ENCODE measurements at places on chromosomes 5 and 9. TPM values are rescaled to one million over a fixed set of nuclear protein-coding genes. Genes with fewer than 3 reads are reported as not detected.

DNA sequence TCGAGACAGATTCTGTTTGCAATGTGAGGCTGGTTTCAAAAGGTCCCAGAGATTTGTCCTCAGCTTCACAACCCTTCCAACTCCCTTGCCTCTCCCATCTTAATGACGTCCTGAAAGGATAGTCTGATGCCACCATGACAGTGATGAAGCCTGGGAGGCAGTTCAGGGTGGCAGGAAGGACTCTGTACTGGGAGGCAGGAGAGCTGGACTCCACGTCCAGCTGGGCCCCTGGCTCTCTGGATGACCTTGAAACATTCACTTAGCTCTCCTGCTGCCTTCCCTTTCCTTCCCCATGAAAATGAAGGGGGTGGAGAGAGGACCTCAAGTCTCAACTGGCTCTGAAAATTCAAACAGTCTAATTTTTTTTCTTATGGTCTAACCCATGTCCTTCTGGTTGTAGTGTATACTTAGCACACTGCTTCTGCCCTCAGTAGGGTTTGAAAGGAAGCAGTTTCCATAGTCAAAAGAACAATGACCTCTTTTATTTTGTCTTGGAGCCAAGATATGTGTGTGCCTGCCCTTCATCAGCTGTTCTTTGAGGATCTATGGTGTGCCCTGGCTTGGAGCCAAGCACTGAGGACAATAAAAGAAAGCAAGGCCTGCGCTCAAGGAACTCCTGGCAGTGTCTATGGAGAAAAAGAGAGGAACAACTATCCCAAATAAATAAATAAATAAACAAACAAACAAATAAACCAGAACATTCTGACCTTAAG is 188.3 kb downstream of the GRIA1 start:
- no peaks in the 10 kb centered on the region for H3K27me3 ChIP-seq
- no peaks in the 10 kb centered on the region for H3K4me1 ChIP-seq
- H3K36me3 ChIP-seq: no peaks in the 10 kb centered on the region

GRCh38 chr9:125425170-125425897 is 163.7 kb downstream of the GAPVD1 start:
- no peaks in the 10 kb centered on the region for H3K4me1 ChIP-seq
- H3K36me3 ChIP-seq: no peaks in the 10 kb centered on the region
- DNase-seq: no peak
- H3K4me3 ChIP-seq: no peak overlapping the region
- H3K27ac ChIP-seq: no peak overlapping the region
- no peaks in the 10 kb centered on the region for H3K27me3 ChIP-seq

DNA sequence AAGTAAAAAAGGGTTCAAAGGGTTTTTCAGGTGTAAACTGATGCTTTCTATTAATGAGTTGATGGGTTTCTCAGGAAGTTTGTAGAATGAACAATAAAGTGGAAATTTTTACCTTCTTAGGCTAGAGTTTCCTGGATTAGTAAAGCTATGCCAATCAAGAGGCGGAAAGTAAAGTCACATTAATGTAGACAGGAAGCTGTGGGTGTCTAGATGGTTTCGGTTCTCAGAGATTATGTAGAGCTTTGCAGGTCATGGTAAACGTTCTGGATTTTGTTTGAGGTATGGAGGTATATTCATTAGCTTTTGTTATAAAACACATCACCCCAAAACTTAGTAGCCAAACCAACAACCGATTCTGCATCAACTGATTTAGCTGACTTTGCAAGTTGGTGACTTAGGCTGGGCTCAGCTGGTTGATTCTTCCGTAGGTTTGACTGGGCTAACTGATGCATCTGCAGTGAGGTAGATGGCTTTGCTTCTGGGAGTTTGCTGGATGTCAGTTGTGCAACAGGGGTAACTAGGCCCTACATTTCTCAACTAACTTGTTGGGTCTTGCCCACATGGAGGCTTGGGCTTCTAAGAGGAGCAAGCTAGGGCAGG is 273.8 kb downstream of the MSX2 start:
- H3K4me3 ChIP-seq: no peak overlapping the region
- no peaks in the 10 kb centered on the region for H3K36me3 ChIP-seq
- no peak for DNase-seq
- H3K4me1 ChIP-seq: peaks cover 8% of the 10 kb centered on the region
- H3K27ac ChIP-seq: no peak overlapping the region
- no peaks in the 10 kb centered on the region for H3K27me3 ChIP-seq

GRCh38 chr5:108145351-108145750 is 236.5 kb downstream of the FBXL17 start:
- no peak for DNase-seq
- no peaks in the 10 kb centered on the region for H3K36me3 ChIP-seq
- peaks cover 5% of the 10 kb centered on the region for H3K4me1 ChIP-seq
- no peak overlapping the region for H3K27ac ChIP-seq
- H3K4me3 ChIP-seq: no peak overlapping the region

DNA sequence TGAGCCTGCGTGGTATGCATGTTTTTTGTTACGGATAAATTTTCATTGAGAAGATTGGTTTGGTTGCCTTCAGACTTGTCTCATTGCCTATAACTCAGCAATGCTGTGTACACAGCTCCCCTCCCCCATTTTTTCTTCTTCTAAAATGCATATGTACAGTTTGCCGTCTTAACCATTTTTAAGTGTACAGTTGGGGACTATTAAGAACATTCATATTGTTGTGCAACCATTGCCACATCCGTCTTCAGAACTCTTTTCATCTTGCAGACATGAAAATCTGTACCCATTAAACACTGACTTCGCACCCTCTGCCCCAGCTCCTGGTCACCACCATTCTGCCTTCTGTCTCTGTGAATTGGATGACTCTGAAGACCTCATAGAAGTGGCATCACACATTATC is 6.2 kb downstream of the EXOC3 start:
- no peak overlapping the region for H3K4me3 ChIP-seq
- H3K36me3 ChIP-seq: peaks cover 84% of the 10 kb centered on the region
- H3K27ac ChIP-seq: no peak overlapping the region
- DNase-seq: no peak

GRCh38 chr5:152990217-152990616 is 500.3 kb upstream of the GRIA1 start:
- no peak overlapping the region for H3K27ac ChIP-seq
- no peaks in the 10 kb centered on the region for H3K4me1 ChIP-seq
- H3K4me3 ChIP-seq: no peak overlapping the region
- no peaks in the 10 kb centered on the region for H3K36me3 ChIP-seq
- no peaks in the 10 kb centered on the region for H3K27me3 ChIP-seq

DNA sequence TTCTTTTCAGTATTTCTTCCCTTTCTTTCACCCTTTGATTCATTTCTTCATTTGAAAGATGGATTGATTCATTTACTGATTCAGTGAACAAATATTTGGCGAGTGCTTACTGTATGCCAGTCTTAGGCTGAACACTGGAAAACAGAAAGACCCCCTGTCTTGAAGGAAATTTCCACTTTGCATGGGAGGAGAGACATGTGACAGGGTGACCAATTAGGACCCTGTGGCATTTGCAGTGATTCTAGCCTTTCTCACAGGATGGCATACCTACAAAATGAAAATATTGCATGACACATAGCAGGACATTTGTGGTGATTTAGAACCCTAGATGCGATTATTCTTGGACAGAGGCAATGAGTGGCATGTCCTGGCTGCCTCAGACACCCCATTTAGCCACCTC is 407.2 kb upstream of the SGCD start:
- H3K4me3 ChIP-seq: no peak overlapping the region
- H3K27ac ChIP-seq: no peak overlapping the region
- peaks cover 1% of the 10 kb centered on the region for H3K27me3 ChIP-seq
- DNase-seq: no peak

- DNase-seq: peak; percentile 85
- peaks cover 51% of the 10 kb centered on the region for H3K27me3 ChIP-seq
- peak within 1 kb of the TSS; percentile 73 for H3K4me3 ChIP-seq
Measured at GRCh38 chr5:178590141-178590923, at the start of gene COL23A1. Gene COL23A1, minus strand, starts transcription at chr5:178590393.

GRCh38 chr9:83047839-83048775 is 14.8 kb downstream of the RASEF start:
- no peak overlapping the region for H3K4me3 ChIP-seq
- no peak overlapping the region for H3K27ac ChIP-seq
- no peak for DNase-seq
- H3K36me3 ChIP-seq: no peaks in the 10 kb centered on the region

DNA sequence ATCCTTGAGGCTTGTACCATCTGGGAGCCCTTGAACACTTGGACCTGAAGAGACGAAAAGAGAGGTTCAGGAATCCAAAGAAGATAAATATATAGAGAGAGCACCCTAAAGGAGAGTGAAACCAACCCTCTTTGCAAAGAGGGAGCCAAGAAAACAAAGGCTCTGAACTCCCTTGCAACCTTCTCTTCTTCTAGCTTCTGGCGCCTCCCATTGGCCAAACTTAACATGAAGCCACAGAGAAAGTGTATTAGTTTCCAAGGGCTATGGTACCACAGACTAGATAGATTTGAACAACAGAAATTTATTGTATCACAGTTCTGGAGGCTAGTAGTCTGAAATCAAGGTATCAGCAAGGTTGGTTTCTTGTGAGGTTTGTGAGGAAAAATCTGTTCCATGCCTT is 175.1 kb downstream of the HCN1 start:
- H3K4me1 ChIP-seq: no peaks in the 10 kb centered on the region
- H3K27ac ChIP-seq: no peak overlapping the region
- no peak for DNase-seq
- H3K27me3 ChIP-seq: no peaks in the 10 kb centered on the region
- H3K36me3 ChIP-seq: no peaks in the 10 kb centered on the region
- H3K4me3 ChIP-seq: no peak overlapping the region

- no peak for DNase-seq
- H3K4me1 ChIP-seq: no peaks in the 10 kb centered on the region
- H3K27ac ChIP-seq: no peak overlapping the region
- no peak overlapping the region for H3K4me3 ChIP-seq
- H3K36me3 ChIP-seq: no peaks in the 10 kb centered on the region
Measured at GRCh38 chr9:18138656-18139055, 335.3 kb upstream of the ADAMTSL1 start.

DNA sequence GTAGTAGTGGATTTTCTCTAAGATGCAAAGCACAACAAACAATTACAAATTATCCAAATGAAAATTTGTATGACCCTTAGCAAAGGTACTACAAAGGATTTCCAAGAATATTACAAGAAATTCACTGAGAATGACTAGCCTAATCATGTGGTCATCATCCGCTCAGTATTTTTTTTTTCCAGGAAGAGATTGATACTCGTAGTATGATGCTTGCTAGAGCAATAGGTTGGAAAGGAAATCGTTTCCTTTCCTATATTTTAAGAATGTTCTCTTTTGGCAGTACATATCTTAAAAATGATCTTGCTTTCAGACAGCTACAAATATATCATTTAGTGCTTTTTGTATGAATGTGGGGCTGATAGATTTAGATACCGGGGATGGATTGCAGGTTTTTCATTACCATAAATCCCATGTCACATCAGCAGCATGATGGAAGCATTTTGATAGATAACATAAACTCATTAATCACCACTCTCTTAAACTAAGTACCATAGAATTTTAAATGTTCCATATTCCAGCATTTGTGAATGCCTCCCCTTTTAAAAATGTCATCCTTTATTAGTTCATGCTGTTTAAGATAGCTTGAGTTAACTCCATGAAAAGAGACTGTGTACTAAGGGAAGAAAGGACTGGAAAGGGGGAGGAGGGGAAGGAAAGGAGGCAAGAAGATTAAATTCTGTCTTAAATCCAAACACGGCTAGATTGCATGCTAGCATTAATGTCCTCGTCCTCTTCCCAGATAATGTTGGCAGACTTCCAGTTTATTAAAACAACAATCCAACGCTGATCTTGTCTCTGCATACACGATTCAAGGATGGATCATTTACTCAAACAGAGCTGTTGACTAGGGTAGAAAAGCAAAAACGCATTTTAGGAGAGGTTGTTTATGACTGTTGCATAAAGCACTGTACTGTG is 311.7 kb upstream of the ZNF608 start:
- H3K4me1 ChIP-seq: no peaks in the 10 kb centered on the region
- H3K27ac ChIP-seq: no peak overlapping the region
- H3K36me3 ChIP-seq: no peaks in the 10 kb centered on the region
- H3K4me3 ChIP-seq: no peak overlapping the region

DNA sequence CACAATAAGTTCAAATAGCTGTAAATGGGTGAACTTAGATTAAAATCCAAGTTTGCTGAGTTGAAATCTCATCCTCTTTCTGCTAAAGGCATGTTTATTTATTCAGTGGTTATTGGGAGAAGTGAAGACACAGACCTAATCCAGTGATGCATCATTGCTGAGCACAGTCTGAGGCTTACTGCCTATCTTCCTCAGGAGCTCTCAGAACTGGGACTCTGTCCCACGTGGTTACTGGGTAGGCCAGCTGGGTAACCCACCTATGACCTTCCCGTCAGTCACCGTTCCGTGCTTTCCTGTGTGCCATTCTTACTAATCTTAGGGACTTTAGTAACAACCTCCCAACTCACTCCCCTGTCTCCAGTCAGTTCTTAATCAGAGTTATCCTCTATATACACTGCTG is 226.8 kb upstream of the ATP10B start:
- no peaks in the 10 kb centered on the region for H3K4me1 ChIP-seq

- no peak overlapping the region for H3K27ac ChIP-seq
- H3K4me3 ChIP-seq: no peak overlapping the region
- peaks cover 7% of the 10 kb centered on the region for H3K27me3 ChIP-seq
Measured at GRCh38 chr9:4353236-4353635, 53.4 kb upstream of the GLIS3 start.

- peaks cover 2% of the 10 kb centered on the region for H3K27me3 ChIP-seq
- peak; percentile 89 for DNase-seq
- peaks cover 8% of the 10 kb centered on the region for H3K36me3 ChIP-seq
- H3K4me3 ChIP-seq: peak overlapping the region; percentile 65
Measured at GRCh38 chr5:66821688-66822429, 225.7 kb downstream of the MAST4 start.

GRCh38 chr5:150621301-150621700 is 19.2 kb upstream of the SYNPO start:
- no peak overlapping the region for H3K4me3 ChIP-seq
- H3K27me3 ChIP-seq: peaks cover 30% of the 10 kb centered on the region
- peaks cover 16% of the 10 kb centered on the region for H3K4me1 ChIP-seq
- no peaks in the 10 kb centered on the region for H3K36me3 ChIP-seq
- H3K27ac ChIP-seq: no peak overlapping the region
- no peak for DNase-seq

DNA sequence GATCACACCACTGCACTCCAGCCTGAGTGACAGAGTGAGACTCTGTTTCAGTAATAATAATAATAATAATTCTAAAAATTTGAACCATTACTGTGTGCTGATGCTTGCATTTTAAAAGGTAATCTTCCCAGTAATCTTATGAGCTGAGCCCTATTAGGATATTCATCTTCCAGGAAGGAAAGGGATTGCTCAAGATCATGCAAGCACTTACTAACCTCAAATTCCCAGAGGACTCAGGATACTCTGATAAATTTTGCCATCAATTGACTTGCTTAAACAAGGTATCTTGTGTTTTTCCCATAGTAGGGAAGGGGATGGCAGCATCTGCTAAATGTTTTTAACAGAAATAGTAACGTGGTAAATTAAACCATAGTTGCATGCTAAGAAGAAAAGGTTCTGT is 176.4 kb upstream of the MRPS30 start:
- H3K27me3 ChIP-seq: no peaks in the 10 kb centered on the region
- H3K27ac ChIP-seq: no peak overlapping the region
- no peaks in the 10 kb centered on the region for H3K36me3 ChIP-seq
- DNase-seq: no peak

DDX4 gene
- 0.19 TPM for total RNA-seq

ARHGEF37 gene
- 1.5 TPM for total RNA-seq

NEUROG1 gene
- not detected for total RNA-seq

KIF27 gene
- 2.7 TPM for total RNA-seq
